ENCODE measurements at places on chromosomes 6 and 20.

- no peak overlapping the region for H3K27ac ChIP-seq
- H3K4me3 ChIP-seq = no peak overlapping the region
- no peaks in the 10 kb centered on the region for H3K27me3 ChIP-seq
- no peaks in the 10 kb centered on the region for H3K36me3 ChIP-seq
Observed at GRCh38 chr6:82617648-82618047, 254.0 kb downstream of the TPBG start.

DNA sequence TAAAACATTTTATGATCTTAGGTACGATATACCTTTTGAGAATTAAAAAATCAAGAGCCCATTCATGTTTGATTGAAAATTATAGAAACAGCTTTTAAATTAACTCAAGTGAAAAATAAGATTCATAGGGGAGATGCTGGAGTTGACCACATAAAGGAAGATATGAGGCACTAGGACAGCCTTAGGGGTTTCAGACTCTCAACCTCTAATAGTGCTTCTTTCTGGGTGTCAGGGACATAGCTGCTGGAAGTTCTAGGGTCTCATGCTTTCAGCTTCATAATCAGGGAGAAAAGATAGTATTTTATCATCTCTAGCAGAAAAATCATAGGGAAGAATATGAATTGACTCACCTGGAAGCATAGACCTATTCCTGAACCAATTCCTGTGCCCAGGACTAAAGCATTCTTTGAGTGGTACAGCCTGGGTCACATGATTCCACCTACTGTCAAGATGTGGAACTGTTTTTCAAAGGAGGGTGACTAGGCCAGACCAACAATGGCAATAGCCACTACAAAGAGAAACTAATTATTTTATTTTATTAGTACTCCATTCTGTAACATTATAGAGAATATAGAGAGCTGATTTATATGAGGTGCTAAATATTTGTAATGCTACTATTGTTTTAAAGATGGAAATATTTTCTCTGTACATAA, 27.8 kb upstream of the CENPW start:
- no peak overlapping the region for H3K27ac ChIP-seq
- no peaks in the 10 kb centered on the region for H3K27me3 ChIP-seq
- no peak overlapping the region for H3K4me3 ChIP-seq
- ATAC-seq = no peak
- no peaks in the 10 kb centered on the region for H3K4me1 ChIP-seq

GRCh38 chr6:132314432-132314831, 86.8 kb downstream of the MOXD1 start:
- H3K4me1 ChIP-seq = no peaks in the 10 kb centered on the region
- no peak overlapping the region for H3K4me3 ChIP-seq

- H3K4me1 ChIP-seq = peaks cover 17% of the 10 kb centered on the region
- no peaks in the 10 kb centered on the region for H3K36me3 ChIP-seq
- H3K27ac ChIP-seq = no peak overlapping the region
- no peak overlapping the region for H3K4me3 ChIP-seq
Observed at GRCh38 chr20:14193885-14194284, 143.5 kb downstream of the FLRT3 start.

GRCh38 chr6:150297327-150298029, 71.3 kb upstream of the IYD start:
- no peaks in the 10 kb centered on the region for H3K36me3 ChIP-seq
- H3K27ac ChIP-seq = no peak overlapping the region
- peaks cover 4% of the 10 kb centered on the region for H3K27me3 ChIP-seq
- H3K4me1 ChIP-seq = no peaks in the 10 kb centered on the region

DNA sequence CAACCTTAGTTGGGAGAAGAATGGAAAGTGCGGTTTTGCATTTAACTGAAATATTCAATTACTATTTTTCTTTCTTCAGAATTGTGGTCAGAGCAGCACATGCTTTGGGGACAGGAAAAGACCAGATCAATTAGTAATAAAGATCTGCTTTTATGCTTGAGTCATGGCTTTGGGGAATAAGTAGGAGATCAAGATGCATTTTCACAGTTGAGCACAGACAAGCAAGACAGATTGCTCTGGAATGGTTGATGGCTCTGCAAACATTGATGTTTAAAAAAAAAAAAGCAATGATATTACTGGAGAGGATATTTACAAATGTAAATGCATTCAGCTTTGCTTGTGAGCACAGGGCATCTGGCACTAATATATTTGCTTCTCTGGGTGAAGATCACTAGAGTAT, 224.4 kb upstream of the SASH1 start:
- H3K4me1 ChIP-seq = no peaks in the 10 kb centered on the region
- no peak overlapping the region for H3K27ac ChIP-seq
- no peak overlapping the region for H3K4me3 ChIP-seq
- no peak for ATAC-seq
- no peaks in the 10 kb centered on the region for H3K36me3 ChIP-seq

- H3K27me3 ChIP-seq = no peaks in the 10 kb centered on the region
- H3K27ac ChIP-seq = no peak overlapping the region
- H3K36me3 ChIP-seq = no peaks in the 10 kb centered on the region
- H3K4me3 ChIP-seq = no peak overlapping the region
- H3K4me1 ChIP-seq = no peaks in the 10 kb centered on the region
- ATAC-seq = no peak
Observed at GRCh38 chr6:13068586-13069210, 259.6 kb downstream of the TBC1D7 start.

- peaks cover 14% of the 10 kb centered on the region for H3K4me1 ChIP-seq
- H3K27ac ChIP-seq = no peak overlapping the region
- H3K27me3 ChIP-seq = no peaks in the 10 kb centered on the region
- no peaks in the 10 kb centered on the region for H3K36me3 ChIP-seq
- ATAC-seq = no peak
Observed at GRCh38 chr6:116127771-116128493, 2.0 kb upstream of the COL10A1 start.

GRCh38 chr6:51531623-51532022, 555.8 kb downstream of the PKHD1 start:
- H3K4me3 ChIP-seq = no peak overlapping the region
- H3K36me3 ChIP-seq = no peaks in the 10 kb centered on the region
- H3K27ac ChIP-seq = no peak overlapping the region
- H3K4me1 ChIP-seq = no peaks in the 10 kb centered on the region
- ATAC-seq = no peak

DNA sequence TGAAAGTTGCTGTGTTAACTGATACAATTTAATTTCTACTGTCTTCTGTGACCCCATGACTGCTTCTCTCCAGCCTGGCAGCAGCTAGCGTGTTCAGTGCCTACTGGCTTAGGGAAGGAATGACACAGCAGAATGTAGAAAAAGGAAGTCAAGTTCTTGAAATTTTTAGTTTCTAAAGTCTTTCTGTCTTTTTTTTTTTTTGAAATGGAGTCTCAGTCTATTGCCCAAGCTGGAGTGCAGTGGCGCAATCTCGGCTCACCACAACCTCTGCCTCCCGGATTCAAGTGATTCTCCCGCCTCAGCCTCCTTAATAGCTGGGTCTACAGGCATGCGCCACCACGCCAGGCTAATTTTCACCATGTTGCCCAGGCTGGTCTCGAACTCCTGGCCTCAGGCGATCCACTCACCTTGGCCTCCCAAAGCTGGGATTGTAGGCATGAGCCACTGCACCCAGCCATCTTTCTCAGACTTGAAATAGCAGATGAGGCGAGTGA, 39.3 kb downstream of the PCNA start:
- no peaks in the 10 kb centered on the region for H3K36me3 ChIP-seq
- ATAC-seq = peak; percentile 71
- H3K27ac ChIP-seq = no peak overlapping the region
- no peaks in the 10 kb centered on the region for H3K4me1 ChIP-seq
- H3K27me3 ChIP-seq = no peaks in the 10 kb centered on the region
- no peak overlapping the region for H3K4me3 ChIP-seq

DNA sequence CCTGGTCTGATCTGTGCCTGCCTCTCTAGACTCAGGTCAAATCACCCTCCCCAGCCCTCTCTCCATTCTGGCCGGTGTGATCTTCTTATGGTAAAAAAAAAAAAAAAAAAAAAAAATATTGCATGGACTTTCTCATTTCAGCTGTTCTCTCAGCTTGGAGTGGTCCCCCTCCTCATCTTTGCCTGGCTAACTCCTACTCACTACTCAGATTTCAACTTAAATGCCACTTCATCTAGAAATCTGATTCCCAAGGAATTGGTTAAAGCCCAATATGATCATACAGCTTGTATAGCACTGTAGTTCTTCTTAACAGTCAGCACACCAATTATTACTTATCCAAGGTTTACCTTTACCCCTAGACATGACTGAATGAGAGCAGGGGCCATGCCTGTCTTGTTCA, 105.9 kb upstream of the CARMIL1 start:
- ATAC-seq = no peak
- H3K27me3 ChIP-seq = no peaks in the 10 kb centered on the region
- peaks cover 15% of the 10 kb centered on the region for H3K4me1 ChIP-seq

DNA sequence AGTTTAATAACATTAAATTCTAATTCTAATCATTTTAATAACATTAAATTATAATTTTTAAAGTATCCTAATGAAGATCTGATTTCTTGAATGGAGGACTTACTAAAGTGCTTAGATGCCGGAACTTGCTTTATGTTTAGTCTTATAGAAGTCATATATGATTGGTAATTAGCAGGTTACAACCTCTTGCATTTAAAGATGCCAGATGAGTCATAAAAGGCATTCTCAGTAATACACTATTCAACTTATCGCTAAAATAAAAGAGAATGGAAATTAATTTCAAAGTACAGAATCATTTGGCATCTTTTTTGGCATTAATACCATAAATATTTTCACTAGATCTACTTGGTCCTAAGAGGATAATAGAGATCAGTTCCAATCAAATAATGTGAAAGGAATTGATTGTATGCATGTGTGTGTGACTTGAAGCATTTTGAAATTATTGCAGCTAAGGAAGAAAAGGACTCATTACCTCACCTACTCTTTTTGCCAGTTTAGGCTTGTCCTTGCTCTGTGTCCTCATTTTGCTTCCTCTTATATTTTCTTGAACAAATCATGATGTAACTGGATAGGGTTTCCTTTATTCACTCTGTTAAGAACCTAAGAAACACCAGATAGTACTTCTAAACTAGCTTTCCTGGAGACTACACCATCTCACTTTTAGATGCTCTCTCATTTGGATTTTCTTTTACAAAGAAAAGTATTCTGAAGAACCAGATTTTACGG, 2.7 kb downstream of the COL21A1 start:
- peaks cover 8% of the 10 kb centered on the region for H3K27me3 ChIP-seq
- no peaks in the 10 kb centered on the region for H3K36me3 ChIP-seq
- no peak overlapping the region for H3K4me3 ChIP-seq
- no peak for ATAC-seq
- H3K27ac ChIP-seq = peak overlapping the region; percentile 79

DNA sequence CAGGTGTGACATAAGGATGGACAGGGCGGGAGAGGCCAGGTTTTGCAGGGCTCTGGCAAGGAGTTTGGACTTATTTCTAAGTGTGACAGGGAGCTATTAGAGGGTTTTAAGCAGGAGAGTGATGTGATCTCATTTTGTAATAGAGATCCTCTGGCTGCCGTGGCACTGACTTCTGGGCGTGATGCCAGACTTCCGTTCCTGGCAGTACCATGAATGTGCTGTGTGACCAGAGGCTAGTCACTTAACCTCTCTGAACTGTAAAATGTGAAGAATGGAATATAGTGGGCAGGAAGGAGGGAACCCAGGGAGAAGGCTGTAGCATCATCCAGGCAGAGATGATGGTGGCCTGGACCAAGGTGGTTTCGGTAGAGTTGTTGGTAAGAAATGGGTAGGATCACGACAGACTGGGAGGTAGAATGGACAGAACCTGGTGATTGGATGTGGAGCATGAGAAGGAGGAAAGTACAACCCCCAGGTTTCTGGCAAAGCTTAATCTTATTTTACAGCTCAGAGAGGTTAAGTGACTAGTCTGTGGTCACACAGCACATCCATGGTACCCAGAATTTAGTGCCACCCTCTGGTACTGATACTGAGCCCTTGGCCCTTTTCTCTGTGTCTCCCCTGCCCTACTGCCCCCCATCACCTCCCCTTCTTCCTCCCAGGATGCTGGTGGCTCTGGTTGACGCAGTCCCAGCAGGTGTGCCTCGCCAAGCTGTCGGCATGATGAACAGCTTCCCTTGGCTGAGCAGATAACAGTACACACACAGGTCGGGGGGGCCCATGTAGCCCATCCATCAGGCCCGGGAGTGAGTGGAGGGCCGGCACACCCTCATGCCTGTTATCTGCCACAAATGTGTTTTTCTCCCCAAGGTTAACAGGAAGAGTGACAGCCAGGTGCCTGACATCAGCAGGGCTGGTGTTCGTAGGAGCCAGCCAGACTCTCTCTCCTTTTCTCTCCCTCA, 52.9 kb upstream of the CTNNBL1 start:
- H3K27me3 ChIP-seq = peaks cover 90% of the 10 kb centered on the region
- H3K4me3 ChIP-seq = no peak overlapping the region
- no peak overlapping the region for H3K27ac ChIP-seq
- no peaks in the 10 kb centered on the region for H3K36me3 ChIP-seq
- no peak for ATAC-seq

GRCh38 chr6:142367501-142368018, 65.8 kb downstream of the ADGRG6 start:
- H3K36me3 ChIP-seq = no peaks in the 10 kb centered on the region
- H3K4me3 ChIP-seq = no peak overlapping the region
- no peaks in the 10 kb centered on the region for H3K4me1 ChIP-seq

DNA sequence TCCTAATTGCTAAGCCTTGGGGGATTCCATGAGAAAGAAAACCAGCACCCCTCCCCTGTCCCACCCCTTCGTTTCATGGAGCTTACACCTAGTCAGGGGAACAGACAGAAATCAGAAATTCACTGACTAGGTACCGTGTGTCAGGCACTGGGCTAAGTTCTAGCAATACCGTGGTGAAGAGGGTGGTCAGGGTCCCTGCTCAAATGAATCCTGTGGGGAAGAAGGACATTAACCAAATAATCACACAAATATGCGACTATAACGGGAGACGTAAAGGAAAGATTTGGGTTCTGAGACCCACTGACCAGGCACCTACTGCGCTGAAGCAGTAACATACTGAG, 65.1 kb upstream of the TOP1 start:
- ATAC-seq = no peak
- no peak overlapping the region for H3K4me3 ChIP-seq
- no peak overlapping the region for H3K27ac ChIP-seq
- H3K4me1 ChIP-seq = no peaks in the 10 kb centered on the region

- H3K27me3 ChIP-seq = no peaks in the 10 kb centered on the region
- peaks cover 4% of the 10 kb centered on the region for H3K4me1 ChIP-seq
- no peak overlapping the region for H3K4me3 ChIP-seq
- H3K36me3 ChIP-seq = no peaks in the 10 kb centered on the region
- no peak for ATAC-seq
Observed at GRCh38 chr6:42021847-42022754, 28.2 kb upstream of the TAF8 start.
